CD14-positive monocyte (primary cell): ENCODE measurements at places on chromosomes 1 and 21.
A peak's percentile ranks its signal among the peaks of the same experiment; 100 is the strongest.

- peak; percentile 72 for DNase-seq
Observed at GRCh38 chr1:202692959-202693555, 17.2 kb downstream of the SYT2 start.

- no peak for DNase-seq
Observed at GRCh38 chr1:1243807-1244191, 2.7 kb downstream of the C1QTNF12 start.

GRCh38 chr21:34889676-34890469 lies 159.2 kb downstream of the RUNX1 start:
- peak; percentile 73 for DNase-seq

- peak; percentile 4 for DNase-seq
Observed at GRCh38 chr1:22452481-22452957, 868 bp downstream of the ZBTB40 start.

DNA sequence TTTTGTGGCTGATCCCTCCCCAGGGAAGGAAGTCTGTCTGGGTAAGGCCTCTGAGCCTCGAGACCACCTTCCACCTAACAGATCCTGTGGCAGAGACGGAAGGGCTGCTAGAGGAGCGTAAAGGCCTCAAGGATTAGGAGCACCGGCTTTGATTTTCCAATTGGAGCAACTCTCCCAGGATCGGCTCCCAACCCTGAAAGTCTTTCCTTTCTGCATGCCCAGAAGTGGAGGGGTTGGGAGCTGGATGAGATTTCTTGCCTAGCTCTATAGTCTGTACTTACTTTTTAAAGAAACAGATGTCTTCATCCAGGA lies 41.4 kb downstream of the ELK4 start:
- DNase-seq: no peak

- no peak for DNase-seq
Observed at GRCh38 chr1:245654460-245655050, 499.8 kb downstream of the KIF26B start.

DNA sequence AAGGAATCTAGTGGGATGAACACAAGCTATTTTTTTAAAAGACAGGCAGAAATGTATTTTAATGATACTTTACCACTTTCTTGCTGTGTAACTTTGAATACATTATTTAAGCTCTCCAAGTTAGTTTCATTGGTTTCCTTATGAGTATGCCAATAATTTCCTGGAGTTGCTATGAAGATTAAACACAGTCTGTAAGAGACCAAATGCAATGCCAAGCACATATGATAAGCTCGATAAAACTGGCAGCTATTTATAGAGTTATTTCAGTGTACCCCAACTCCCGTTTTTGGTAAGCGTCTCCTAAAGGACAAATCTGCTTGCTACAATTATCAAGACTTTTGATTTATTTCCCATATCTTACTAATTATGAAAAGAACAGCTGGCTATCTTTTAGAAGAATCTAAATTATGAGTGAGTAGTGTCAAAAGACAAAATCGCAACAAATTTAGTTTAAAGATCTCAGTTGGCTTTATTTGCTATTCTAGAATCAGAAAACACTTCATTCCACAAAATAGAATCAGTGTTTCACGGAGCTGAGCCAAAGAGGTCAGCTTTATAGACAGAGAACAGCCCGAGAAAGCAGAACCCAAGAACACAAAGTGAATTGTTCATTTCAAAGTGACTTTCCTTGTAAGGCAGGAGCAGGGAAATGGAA lies 7.2 kb upstream of the MAP10 start:
- DNase-seq: no peak

DNA sequence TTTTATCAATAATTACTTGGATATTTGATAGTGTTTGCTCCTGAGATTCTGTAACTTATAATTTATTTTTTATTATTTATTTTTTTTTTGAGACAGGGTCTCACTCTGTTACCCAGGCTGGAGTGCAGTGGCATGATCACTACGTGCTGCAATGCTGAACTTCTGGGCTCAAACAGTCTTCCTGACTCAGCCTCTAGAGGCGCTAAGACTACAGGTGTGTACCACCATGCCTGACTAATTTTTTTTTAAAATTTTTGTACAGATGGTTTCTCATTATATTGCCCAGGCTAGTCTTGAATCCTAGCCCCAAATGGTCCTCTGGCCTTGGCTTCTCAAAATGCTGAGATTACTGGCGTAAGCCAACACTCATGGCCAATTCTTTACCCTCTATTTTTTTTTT lies 845.5 kb upstream of the ADGRL4 start:
- DNase-seq: no peak

GRCh38 chr1:113007706-113008364 lies 51.8 kb upstream of the SLC16A1 start:
- DNase-seq: no peak

DNA sequence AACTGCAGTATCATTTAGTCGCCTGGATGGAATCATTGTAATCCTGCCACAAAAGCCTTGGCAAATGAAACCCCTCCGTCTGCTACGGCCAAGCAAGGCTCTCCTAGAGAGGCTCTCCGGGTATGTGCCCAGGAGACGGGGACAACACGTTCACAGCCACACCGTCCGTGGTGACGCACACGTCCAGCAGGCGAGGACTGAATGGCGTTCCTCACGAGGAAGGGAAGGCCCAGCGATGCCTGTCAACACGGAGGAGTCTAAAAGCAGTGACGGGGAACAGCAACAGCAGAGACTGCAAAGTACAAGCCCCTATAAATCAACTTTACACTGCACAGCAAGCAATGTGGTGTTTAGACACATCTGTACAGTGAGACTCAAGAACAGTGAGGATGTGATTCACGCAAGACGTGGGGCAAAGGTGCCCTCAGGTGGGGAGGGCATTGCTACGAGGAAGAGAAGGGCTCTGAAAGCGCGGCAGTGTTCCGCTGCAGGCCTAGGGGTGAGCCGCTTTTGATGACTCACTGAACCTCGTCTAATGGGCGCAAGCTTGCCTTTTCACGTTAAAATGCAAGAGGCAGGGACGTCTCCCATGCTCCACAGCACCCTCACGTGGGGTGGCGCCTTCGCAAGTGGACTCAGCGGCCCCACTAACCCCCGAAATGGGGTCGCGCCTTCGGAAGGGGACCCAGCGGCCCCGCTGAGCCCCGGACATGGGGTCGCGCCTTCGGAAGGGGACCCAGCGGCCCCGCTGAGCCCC lies 6.8 kb downstream of the WRAP73 start:
- no peak for DNase-seq

DNA sequence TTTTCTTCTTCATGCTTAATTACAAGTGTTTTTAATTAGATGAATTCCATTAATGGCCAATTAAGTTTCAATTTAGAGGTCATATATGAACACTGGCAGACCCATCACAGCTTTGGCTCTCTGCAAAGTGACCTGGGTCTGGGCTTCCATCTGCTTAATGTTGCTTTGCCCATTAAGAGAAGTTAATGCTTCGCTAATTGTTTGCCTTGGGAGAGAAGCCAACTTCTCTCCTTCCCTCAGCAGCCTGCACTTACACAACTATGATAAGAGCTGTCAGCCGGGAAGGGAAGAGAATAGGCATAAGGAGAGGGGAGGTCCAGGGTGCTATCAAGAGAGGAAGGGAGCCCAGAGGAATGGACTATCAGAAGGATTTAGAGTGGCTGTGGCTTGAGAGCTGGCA lies 29.0 kb upstream of the CCDC190 start:
- DNase-seq: no peak

GRCh38 chr1:184682956-184683355 lies 71.7 kb downstream of the EDEM3 start:
- DNase-seq: no peak

GRCh38 chr1:2230781-2231531 lies 2.8 kb downstream of the SKI start:
- DNase-seq: no peak

DNA sequence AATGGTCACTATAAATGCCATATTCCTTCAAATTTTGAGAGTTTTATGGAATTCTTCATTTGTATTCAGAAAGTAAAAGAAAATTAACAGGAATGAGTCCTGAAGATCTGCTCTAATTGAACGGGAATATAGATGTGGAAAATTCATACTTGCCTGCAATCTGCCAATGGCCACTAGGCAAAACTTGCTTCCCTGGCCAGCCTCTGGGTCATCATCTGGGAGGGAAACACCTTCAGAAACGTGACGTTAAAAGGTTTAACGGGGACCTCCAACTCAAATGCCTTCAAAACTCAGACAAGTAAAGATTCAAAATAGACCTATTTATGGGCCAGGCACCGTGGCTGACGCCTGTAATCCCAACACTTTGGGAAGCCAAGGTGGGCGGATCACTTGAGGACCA lies 21.7 kb upstream of the CTSK start:
- no peak for DNase-seq

- DNase-seq: peak; percentile 70
Observed at GRCh38 chr1:17494114-17494729, 45.3 kb upstream of the ARHGEF10L start.

DNA sequence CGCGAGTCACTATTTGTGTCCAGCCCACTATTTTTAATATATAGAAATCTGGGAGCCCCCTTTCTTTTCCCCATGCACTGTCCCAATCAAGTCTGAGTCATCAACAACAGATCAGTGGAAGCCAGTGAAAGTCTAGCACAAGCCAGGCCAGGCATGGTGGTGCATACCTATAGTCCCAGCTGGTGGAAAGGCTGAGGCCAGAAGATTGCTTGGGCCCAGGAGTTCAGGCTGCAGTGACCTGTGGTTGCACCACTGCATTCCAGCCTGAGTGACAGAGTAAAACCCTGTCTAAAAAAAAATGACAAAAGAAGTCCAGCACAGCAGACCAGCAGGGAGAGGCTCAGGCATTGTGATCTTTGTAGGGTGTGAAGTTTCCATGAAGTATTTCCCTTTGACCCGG lies 9.0 kb upstream of the RPL5 start:
- DNase-seq: no peak

DNA sequence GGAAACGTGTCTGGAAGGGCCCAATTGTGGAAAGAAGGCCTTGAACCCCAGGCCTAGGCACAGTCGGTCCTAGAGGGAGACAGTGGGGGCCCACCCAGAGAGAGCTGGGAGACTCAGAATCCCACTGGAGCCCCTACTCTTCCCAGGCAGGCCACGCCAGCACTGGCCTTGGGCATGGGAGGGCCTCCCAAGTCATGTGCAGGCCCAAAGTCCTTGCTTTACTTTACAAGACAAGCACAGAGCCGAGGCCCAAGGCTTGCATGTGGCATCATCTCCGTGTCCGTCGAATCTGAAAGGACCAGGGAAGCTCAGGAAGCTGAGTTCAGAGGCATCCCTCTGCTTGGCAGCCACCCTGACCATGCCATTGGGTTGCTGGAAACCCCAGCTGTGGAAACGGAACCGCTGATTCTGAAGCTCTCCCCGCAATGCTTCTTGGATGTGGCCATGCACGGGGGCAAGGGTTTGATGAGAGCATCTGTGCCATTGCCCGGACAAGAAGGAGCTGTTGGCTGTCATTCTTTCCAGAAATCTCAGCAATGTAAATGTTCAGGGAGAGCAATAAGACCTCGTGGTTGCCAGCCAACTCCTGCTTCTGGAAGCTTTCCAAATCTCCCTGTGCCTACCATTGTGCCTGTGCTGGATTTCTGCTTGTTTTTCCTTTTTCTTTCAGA lies 32.8 kb downstream of the ABCG1 start:
- no peak for DNase-seq

DNA sequence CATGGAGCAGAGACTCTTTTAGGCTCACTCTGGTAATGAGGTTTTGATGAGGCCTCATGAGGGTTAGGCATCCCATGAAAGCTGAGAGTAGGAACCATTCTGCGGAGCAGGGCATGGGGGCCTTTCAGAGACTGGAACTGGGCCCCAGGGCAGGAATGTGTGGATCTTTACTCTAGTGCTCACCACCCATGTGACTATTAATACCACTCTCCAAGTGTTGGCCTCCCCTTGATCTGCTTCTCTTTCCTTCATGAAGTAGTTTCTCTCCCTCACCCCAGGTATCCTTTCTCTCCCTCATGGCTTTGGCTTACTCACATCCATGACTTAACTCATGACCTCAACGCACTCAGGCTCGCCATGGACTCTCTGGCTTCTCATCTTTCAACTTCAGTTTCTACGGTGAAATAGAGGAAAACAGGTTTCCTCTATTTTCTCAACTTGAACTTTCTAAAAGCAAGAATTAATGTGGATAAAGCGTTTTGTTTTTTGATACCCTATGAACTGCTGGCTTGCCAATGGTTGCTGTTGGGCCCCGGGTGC lies 50.5 kb upstream of the GADD45A start:
- DNase-seq: no peak

DNA sequence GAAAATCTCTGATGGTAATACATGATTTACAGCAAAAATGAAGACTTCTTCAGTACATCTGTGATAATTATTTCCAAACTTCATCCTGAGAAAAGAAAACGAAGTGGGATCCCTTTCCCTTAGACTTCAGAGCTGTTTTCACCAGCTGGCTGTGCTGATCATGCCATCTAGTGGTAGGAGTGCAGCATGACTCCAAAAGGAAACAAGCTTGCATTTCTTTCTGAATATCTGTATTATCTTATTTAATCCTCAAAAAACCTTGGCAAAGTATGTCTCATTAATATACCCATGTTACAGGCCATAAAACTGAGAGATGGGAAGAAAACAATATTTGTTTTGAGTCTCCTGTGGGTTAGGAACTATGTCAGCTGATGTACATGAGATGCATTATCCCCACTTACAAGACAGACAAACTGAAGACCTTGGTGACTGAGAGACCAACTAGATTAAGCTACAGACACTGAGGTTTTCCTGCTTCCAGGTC lies 9.8 kb upstream of the GJA8 start:
- DNase-seq: peak; percentile 7

DNA sequence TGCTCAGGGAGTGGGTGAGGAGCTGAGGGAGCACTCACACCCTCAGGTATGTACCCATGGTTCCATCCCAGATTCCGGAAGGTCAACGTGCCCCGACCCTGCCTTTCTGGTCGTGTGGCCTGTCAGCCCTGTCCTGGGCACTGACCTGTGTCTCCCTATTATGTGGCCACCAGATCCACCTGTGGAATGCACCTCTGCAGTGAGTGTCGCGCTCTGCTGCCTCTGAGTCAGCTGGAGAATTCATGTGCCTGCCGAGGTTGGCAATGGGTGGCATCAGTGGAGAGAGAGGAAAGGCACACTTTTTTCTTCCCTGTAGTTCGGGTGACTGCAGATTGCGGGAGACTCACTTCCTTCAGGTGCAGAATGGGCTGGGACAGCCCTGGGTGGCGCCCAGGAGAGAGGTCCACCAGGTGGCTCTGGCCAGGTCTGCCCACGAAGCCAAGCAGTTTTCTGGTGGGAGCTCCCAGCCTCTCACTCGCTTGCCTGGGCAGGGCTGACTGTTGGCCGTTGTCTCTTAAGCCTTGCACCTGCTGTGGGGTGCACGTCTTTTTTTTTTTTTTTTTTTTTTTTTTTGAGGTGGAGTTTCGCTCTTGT lies 176.1 kb upstream of the TMEM51 start:
- DNase-seq: no peak

DNA sequence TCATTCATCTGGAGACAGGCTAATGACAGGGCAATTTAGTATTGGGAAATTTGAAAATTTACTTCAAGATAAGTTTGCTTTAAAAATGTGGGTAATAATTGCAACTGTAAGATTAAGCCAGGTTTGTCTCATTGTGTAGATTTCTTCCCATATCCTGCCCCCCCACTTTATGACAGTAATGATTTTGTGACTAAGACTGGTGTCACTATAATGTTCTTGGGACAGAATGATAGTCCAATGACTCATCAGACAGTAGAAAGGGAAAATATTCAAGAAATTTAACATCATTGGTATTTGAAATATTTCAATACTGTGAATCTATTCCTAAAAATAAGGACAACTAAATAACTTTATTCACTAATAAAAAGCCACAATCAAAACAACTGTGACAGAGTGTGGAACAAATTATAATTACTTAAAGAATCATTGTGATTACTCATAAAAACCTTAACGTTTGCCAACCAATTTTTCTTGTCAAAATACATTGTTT lies 36.7 kb downstream of the FH start:
- peak; percentile 38 for DNase-seq
